Kidney glomerular epithelial cell (primary cell): ENCODE measurements at places on chromosomes 16 and 17.

- no peak for DNase-seq
Measured at GRCh38 chr16:16062023-16062937, 112.9 kb downstream of the ABCC1 start.

GRCh38 chr17:80717720-80718083, 173.1 kb downstream of the RPTOR start:
- DNase-seq: no peak

DNA sequence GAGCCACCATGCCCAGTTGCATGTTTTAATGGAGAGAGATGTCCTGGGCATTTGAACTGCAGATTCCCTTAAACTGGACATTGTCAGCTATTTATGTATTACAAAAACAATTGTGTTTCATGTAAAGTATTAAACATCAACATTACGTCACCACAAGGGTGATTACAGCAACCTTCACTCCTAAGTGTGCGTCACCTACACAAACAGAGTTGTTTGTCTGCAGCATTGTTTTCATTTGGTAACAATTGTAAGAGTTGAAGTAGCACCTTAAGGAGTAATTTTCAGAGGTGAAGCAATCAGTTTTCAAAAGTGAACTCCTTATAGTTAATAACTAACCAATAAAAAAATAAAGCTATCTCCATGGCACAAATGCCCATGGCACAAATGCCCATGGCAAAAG, 271.4 kb downstream of the IRX3 start:
- DNase-seq: peak; percentile 31

DNA sequence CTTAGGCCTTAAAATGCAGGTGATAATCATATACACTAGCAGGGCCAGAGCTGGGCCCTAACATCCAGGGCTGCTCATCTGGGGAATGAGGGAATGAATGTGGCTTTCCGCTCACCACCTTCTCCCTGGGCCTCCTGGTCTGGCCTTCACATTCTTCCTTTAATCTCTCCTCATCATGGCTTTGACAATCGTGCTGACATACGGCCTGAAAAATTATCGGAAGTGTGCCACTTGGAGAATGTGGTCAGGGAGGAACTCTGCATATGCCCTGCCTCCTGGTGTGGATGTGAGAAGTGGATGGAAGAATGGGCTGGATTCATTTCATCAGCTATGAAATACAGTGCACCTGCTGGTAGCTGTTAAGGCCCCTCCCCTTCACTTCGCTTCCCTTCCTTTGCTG, 2.4 kb downstream of the WSCD1 start:
- DNase-seq: no peak

DNA sequence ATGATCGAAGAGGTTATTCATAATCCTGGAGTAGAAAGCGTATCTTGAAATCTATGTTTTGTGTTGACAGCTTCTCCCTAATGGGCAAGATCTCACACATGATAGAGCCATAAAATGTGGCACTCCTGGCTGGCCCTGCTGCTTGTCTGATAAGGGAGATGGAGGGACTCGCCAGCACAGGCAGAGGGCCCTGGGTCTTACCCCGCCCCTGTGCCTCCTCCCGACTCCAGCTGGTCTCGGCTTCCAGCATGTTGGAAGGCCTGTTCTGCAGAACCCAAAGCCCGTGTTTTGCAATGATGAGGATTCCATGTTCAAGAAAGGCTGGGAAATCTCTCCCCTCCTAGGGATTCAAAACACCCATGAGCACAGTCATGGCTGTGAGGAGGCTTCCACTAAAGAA, 106.7 kb upstream of the SDK2 start:
- DNase-seq: no peak

GRCh38 chr17:49508866-49509587, 13.9 kb downstream of the NGFR start:
- no peak for DNase-seq
